Cardiac fibroblast (primary cell): ENCODE measurements at places on chromosomes 3 and 15.

DNA sequence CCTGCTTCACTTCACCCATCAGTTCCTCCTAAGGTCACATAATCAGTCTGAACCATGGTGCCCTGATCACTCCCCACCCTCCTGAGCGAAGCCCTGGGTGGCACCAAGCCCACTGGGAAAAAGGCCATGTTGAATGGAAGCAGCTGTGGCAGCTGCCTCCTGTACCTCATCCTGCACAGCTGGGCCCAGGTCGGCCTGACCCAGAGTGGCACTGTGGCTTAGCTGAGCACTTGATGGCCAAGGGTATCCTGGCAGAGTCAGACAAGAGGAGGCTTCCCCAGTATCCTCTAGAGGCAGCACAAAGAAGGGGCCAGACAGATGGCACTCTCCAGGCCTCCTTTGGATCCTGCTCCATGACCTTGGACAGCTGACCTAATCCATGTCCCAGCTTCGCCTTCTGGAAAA is 68.4 kb downstream of the TLE3 start:
- DNase-seq: no peak

- no peak for DNase-seq
These were observed 248.7 kb upstream of the C2CD4B start for GRCh38 chr15:62413786-62414185.

GRCh38 chr3:72082186-72082715 is 297.3 kb upstream of the PROK2 start:
- peak; percentile 62 for DNase-seq

- peak; percentile 13 for DNase-seq
These were observed 52.8 kb upstream of the NSMCE3 start for GRCh38 chr15:29322415-29322814.

- DNase-seq: no peak
These were observed 47.4 kb upstream of the APEH start for GRCh38 chr3:49626796-49627195.

DNA sequence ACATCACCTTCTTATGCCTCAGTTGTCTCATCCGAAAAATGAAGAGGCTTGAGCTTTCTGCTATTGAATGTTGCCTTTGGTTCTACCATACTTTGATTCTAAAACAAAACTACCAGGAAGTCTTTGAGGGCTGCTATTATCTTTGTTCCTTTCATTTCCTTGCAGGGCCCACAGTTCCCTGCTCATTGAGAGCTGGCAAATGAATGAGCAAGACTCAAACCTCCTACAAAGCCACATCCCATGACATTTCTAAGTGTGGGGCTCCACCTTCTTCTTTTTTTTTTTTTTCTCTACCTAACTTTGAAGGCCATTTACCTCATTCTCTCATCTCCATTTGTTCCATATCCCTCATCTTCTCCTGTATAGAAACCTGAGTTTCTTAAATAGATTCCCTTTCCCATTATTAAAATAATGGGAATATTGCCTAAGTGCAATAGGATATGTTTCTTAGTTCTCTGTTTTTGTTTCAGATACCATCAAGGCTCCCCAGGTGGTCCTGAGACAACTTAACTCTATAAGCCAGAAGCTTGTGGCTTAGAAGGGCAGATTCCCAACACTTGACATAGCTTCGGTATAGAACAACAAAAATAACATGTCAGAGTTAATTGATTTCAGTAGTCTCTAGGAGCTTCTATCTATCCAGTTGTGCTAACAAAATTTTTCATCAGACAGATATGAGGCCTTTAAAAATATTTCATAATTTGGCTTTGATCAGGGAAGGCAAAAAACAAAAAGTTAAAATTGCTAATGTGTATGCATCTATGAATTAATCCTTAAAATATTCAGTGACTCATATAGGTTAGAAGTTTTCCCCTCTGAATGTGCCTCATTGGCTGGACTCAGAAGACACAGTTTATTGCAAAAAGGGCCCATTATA is 951.6 kb downstream of the TUSC7 start:
- peak; percentile 61 for DNase-seq

GRCh38 chr3:141491929-141492328 is 5.1 kb downstream of the RASA2 start:
- no peak for DNase-seq

DNA sequence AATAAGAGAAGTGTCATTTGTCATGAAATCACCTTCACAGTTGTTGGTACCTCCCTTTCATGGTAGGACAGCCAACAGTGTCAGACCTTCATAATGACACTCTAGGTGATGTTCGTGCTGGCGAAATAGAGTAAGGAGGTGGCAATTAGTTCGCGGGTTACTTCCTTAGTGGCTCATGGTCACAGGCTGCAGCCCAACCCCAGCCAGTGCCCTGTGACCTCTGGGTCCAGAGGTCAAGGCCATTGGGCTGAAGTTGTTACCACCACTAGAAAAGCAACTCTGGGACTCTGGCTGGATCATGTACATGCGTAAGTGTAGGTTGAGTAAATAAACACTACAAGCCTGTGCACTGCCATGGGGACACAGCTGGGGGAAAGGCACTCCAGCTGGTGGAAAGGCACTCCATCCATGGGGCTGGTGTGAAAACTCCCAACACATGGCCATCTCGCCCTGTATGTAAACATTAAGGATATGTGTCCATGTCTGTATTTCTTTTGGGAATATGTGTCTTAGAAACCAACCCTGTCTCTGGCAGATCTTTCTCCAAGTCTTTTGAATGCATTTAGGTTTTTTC is 106.7 kb downstream of the RYK start:
- no peak for DNase-seq

DNA sequence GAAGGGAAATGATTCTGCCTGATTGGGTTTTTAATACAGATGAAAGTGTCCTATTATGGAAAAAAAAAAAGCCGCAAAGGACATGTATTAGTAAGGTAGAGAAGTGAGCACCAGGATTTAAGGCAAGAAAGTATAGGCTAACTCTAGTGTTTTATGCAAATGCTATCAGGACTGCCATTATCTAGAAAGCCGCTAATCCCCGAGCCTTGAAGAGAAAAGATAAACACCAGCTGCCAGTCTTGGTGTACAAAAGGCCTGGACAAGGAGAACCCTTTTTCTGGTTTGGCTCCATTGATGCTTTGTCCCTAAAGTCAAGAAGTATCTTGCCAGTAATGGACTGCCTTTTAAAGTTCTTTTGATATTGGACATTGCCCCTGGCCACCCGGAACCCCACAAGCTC is 8.6 kb upstream of the TRIM59 start:
- no peak for DNase-seq

DNA sequence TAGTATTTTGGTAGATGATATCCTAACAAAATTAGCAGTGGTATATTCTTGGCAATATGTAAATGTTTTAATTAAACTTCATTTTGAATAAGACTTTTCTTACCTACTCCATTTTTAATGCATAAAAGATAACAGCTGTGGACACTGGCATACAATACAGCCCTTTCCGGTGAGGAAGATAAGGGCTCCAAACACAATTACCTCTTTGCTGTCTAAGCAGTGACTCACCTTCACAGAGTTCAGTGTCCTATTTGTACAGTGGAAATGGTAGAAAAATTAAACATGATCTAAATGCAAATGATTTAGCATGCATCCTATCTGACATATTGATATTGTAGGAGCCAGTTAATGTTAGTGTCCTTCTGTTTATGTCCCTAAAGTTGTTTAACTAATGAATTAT is 969.4 kb downstream of the PLOD2 start:
- DNase-seq: peak; percentile 38

GRCh38 chr3:64163755-64164148 is 61.5 kb downstream of the PRICKLE2 start:
- DNase-seq: peak; percentile 94

- DNase-seq: no peak
These were observed 1.4 kb upstream of the PTPN23 start for GRCh38 chr3:47379411-47379899.
